ENCODE measurements at places on chromosomes 3 and 15. TPM values are rescaled to one million over a fixed set of nuclear protein-coding genes. Genes with fewer than 3 reads are reported as not detected.

IGSF10 gene
- total RNA-seq = 0.32 TPM

CAMK2N2 gene
- 0.69 TPM for total RNA-seq

ZBED2 gene
- not detected for total RNA-seq

RARB gene
- total RNA-seq = not detected

GUCA1C gene
- not detected for total RNA-seq

ONECUT1 gene
- total RNA-seq = not detected

HTR3E gene
- not detected for total RNA-seq

UACA gene
- total RNA-seq = 48.2 TPM

GABRB3 gene
- total RNA-seq = not detected

ANKRD34C gene
- total RNA-seq = not detected

SERINC4 gene
- total RNA-seq = not detected

SCN11A gene
- not detected for total RNA-seq

ERICH6 gene
- 0.38 TPM for total RNA-seq

CPLX3 gene
- not detected for total RNA-seq

GOLGA8S gene
- total RNA-seq = not detected

SCAPER gene
- 9.3 TPM for total RNA-seq

HESX1 gene
- total RNA-seq = 0.17 TPM

NR2E3 gene
- not detected for total RNA-seq

PSMD2 gene
- 623 TPM for total RNA-seq

CLDN16 gene
- total RNA-seq = not detected

INKA1 gene
- total RNA-seq = 4.7 TPM

UROC1 gene
- total RNA-seq = not detected

THAP10 gene
- total RNA-seq = 8.9 TPM

GPR160 gene
- total RNA-seq = 0.40 TPM

ROPN1 gene
- not detected for total RNA-seq

RTP3 gene
- not detected for total RNA-seq

LRTM1 gene
- not detected for total RNA-seq

CSPG4 gene
- total RNA-seq = 16.4 TPM

GOLGA6L24 gene
- total RNA-seq = not detected

CCDC80 gene
- 137 TPM for total RNA-seq

Measured in LHCN-M2 (cell line).